ENCODE measurements at places on chromosomes 11 and 22.
A peak's percentile ranks its signal among the peaks of the same experiment; 100 is the strongest.

GRCh38 chr11:30474151-30474954 lies 111.8 kb downstream of the MPPED2 start:
- no peak for DNase-seq

GRCh38 chr11:65373839-65374580 lies 8.4 kb downstream of the SLC25A45 start:
- DNase-seq, result no peak

DNA sequence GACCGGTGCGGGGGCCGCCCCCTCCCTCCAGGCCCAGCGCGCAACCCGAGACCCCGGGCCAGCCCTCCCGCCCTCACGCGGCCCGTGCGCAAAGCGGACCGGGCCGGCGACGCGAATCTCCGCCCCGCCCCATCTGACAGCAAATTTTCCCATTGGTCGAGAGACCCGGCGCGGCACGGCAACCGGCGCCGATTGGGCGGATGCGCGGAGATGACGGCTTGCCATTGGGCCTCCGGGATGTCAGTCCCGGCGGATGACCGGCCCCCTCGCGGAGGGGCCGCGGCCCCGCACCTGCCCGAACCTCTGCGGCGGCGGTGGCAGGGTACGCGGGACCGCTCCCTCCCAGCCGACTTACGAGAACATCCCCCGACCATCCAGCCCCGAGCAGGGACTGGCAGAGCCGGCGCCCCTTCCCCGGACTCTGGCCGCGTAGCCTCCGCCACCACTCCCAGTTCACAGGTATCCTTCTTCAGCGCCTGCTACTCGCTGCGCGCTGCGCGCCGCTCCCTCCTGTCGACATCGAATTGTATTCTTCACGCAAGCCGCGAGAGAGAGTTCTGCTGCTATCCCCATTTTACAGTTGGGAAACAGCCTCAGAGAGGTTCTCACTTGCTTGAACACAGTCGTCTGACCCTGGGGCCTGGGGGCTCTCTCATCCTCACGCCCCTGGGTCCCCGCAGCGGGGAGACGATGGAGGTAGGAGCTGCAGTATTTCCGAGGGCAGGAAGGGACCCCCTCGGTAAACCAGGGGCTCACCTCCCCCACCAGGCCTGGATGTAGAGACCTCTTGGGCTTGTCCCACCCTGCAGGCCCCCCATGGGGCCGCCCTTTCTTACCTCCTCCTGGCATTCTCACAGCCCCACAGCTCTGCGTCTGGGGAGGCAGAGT lies at the start of gene ARVCF:
TSS of gene ARVCF (minus strand) at position 90 of the 888 bp plus-strand sequence. CDS start 26,029 bp downstream, outside the sequence.
- DNase-seq, result peak; percentile 98

DNA sequence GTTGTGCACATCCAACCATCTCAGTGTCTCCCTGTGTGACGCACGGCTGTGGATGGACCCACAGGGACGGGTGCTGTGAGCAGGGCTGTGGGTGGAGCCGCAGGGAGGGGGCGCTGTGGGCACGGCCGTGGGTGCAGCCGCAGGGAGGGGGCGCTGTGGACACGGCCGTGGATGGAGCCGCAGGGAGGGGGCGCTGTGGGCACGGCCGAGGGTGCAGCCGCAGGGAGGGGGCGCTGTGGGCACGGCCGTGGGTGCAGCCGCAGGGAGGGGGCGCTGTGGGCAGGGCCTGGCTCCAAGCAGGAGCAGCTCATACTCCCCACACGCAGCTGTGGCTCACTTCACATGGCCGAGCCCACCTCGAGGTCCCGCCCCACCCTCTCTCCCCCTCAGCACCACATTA lies 6.0 kb upstream of the MAPK11 start:
- peak; percentile 67 for DNase-seq

DNA sequence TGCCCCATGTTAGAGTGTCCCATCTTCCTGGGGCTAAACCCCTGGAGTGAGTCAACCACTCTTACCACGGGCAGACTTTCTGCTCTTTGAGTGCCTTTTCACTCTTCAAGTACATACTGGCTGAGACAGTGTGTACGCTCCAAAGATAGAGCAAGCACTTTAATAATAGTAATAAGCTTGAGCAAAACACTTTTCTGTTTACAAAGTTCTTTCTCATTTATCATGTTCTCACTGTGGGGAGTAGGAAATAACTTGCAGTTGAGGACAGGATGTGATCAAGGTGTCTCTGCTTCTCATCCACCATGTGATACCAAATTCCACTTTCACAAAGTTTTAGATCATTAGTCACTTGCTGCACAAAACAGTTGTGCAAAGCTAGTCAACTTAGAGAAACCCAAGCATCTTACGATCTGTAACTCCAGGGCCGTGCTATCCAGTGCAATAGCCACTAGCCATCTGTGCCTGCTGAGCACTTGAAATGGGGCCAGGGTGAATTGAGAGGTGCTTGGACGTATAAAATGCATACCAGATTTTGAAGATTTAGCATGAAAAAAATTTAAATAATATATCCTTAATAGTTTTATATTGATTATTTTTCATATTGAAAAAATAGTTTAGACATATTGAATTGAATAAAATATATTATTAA lies 135.3 kb downstream of the KIF18A start:
- DNase-seq, result no peak

- DNase-seq, result no peak
Measured at GRCh38 chr11:19739872-19740271, 27.2 kb downstream of the NAV2 start.

Measured in activated CD4-positive, alpha-beta T cell treated with anti-CD3 and anti-CD28 coated beads, Interleukin-2, amount 10 ng/mL, durations not matched to agents 24 days and 14 days (primary cell).